ENCODE measurements at places on chromosomes 3 and 15. TPM values are rescaled to one million over a fixed set of nuclear protein-coding genes. Genes with fewer than 3 reads are reported as not detected.
A peak's percentile ranks its signal among the peaks of the same experiment; 100 is the strongest.

DNA sequence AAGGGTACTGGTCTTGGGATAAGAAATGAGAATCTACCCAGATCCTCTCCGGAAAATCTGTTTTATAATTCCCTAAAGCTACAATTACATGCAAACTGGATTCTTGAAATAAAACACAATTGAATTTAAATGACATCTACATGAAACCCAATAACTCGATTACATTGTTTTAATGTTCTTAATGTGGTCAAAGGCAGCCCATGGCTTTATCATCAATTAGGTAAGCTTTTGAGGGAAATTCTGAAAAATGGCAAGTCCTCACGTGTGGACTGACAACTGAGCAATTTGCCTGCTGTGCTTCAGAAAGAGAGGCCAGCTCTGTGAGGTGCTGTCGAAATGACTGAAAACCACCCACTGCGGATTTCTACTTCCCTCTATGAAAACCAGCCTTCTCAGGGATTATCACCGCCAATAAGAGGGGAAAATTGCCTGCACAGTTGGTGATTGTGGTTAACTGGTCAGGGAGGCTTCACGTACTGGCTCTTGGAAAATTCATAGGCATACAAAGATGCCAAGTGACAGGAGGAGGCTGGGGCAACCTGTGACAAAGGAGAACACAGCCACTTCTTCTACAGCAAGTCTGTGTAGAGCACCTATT, 200.8 kb upstream of the SLCO3A1 start:
- no peaks in the 10 kb centered on the region for H3K27me3 ChIP-seq
- no peak overlapping the region for H3K27ac ChIP-seq
- H3K4me1 ChIP-seq: no peaks in the 10 kb centered on the region
- no peak for DNase-seq
- H3K4me3 ChIP-seq: no peak overlapping the region

- H3K27me3 ChIP-seq: no peaks in the 10 kb centered on the region
- no peak overlapping the region for H3K27ac ChIP-seq
These were observed 259.2 kb downstream of the C3orf38 start for GRCh38 chr3:88408935-88409334.

GRCh38 chr3:100067589-100067988, 46.7 kb downstream of the FILIP1L start:
- DNase-seq: no peak
- H3K4me1 ChIP-seq: no peaks in the 10 kb centered on the region
- no peaks in the 10 kb centered on the region for H3K27me3 ChIP-seq
- H3K27ac ChIP-seq: no peak overlapping the region
- H3K4me3 ChIP-seq: no peak overlapping the region

DNA sequence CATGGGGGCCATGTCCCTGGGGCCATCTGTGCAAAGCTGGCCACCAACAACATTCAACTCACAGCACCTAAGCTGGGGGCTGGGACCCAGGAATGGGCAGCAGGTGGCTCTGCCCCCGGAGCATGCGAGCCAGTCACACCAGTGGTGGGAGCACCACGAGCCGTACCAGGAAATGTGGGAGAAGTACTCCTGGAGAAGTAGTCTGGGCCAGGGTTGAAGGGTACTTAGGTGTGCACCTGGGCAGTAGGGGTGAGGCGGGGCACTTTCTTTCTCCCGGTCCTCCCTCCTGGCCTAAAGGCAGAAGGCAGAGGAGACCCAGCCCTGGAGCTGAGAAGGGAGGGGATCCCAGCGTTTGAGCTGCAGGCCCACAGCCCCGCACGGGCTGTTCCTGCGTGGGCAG, 94.2 kb downstream of the PLXNA1 start:
- no peaks in the 10 kb centered on the region for H3K4me1 ChIP-seq
- no peak for DNase-seq
- no peak overlapping the region for H3K27ac ChIP-seq
- H3K27me3 ChIP-seq: peaks cover 54% of the 10 kb centered on the region
- H3K36me3 ChIP-seq: no peaks in the 10 kb centered on the region
- H3K4me3 ChIP-seq: no peak overlapping the region

DNA sequence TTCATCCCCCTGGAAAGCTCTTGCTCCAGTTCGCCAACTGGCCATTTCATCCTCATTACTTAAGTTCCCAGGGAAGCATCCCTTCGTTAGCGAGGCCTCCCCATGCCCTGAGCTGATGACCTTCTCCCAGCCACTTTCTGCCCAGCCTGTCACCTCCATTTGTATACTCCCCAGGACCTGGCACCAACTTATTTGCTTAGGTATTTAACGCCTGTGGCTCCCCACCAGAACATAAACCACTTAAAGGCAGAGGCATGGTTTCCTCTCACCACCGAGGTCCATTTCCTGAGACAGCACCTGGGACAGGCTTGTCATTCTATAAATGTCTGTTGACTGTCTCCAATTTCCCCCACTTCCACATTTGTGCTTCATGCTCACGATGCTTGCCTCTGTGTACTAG, 189.0 kb downstream of the ZNF621 start:
- H3K27me3 ChIP-seq: peaks cover 12% of the 10 kb centered on the region
- DNase-seq: no peak
- no peak overlapping the region for H3K27ac ChIP-seq
- no peak overlapping the region for H3K4me3 ChIP-seq

GRCh38 chr3:14352002-14352627, 50.3 kb upstream of the SLC6A6 start:
- no peak overlapping the region for H3K4me3 ChIP-seq
- no peaks in the 10 kb centered on the region for H3K4me1 ChIP-seq
- H3K36me3 ChIP-seq: no peaks in the 10 kb centered on the region

- DNase-seq: no peak
- H3K4me3 ChIP-seq: no peak overlapping the region
These were observed 426.5 kb upstream of the RASGRP1 start for GRCh38 chr15:38991126-38991525.

GRCh38 chr15:47395076-47395475, 322.2 kb upstream of the SEMA6D start:
- no peak overlapping the region for H3K27ac ChIP-seq
- no peak overlapping the region for H3K4me3 ChIP-seq
- H3K4me1 ChIP-seq: no peaks in the 10 kb centered on the region
- H3K36me3 ChIP-seq: no peaks in the 10 kb centered on the region
- no peak for DNase-seq

DNA sequence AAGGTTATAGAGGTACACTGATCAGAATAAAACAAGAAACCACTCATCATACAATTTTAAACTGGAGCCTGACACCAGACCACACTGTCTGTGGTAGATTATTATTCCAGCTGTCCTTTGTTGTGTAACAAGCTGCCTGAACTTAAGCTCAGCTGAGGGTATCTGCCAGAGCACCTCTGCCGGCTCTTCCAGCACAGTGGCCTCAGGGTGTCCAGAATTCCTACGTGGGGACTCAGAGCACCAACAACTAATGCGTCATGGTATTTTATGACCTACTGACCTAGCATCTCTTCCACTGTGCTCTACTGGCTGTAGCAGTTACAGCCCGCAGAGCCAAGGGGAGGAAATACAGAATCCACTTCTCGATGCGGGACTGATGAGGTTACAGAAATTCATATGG, 15.6 kb upstream of the RAF1 start:
- H3K4me3 ChIP-seq: no peak overlapping the region
- no peak overlapping the region for H3K27ac ChIP-seq
- no peaks in the 10 kb centered on the region for H3K27me3 ChIP-seq
- no peaks in the 10 kb centered on the region for H3K36me3 ChIP-seq

GRCh38 chr15:33100314-33100713, 94.2 kb downstream of the FMN1 start:
- no peaks in the 10 kb centered on the region for H3K36me3 ChIP-seq
- H3K27ac ChIP-seq: no peak overlapping the region
- DNase-seq: no peak

GRCh38 chr3:165191491-165191890, 4.7 kb downstream of the SLITRK3 start:
- no peak for DNase-seq
- peaks cover 10% of the 10 kb centered on the region for H3K36me3 ChIP-seq
- H3K27me3 ChIP-seq: peaks cover 27% of the 10 kb centered on the region
- peaks cover 11% of the 10 kb centered on the region for H3K4me1 ChIP-seq
- H3K4me3 ChIP-seq: no peak overlapping the region

- H3K27me3 ChIP-seq: no peaks in the 10 kb centered on the region
- no peak overlapping the region for H3K27ac ChIP-seq
- DNase-seq: no peak
- H3K36me3 ChIP-seq: no peaks in the 10 kb centered on the region
- no peak overlapping the region for H3K4me3 ChIP-seq
- H3K4me1 ChIP-seq: no peaks in the 10 kb centered on the region
These were observed 55.1 kb downstream of the MB21D2 start for GRCh38 chr3:192862408-192863090.

DNA sequence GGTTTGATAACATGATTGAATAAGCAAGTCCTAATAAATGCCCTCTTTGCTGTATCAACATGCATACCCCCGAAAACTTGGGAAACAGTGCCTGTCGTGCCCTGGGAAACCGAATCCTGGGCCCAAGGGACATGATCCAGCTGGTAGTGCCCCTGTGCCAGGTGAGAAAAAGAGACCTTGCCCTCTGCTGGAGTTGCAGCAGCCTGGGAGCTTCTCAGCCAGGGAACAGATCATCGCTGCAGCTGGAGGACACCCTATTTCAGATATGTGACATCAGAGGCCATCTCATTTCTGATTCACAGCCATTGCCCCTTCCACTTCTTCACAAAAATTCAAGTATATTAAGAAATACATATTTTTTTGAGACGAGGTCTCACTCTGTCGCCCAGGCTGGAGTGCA, 32.3 kb downstream of the STOML1 start:
- H3K36me3 ChIP-seq: peaks cover 17% of the 10 kb centered on the region
- no peak for DNase-seq
- H3K4me1 ChIP-seq: peaks cover 42% of the 10 kb centered on the region
- no peaks in the 10 kb centered on the region for H3K27me3 ChIP-seq
- H3K4me3 ChIP-seq: no peak overlapping the region
- no peak overlapping the region for H3K27ac ChIP-seq

DNA sequence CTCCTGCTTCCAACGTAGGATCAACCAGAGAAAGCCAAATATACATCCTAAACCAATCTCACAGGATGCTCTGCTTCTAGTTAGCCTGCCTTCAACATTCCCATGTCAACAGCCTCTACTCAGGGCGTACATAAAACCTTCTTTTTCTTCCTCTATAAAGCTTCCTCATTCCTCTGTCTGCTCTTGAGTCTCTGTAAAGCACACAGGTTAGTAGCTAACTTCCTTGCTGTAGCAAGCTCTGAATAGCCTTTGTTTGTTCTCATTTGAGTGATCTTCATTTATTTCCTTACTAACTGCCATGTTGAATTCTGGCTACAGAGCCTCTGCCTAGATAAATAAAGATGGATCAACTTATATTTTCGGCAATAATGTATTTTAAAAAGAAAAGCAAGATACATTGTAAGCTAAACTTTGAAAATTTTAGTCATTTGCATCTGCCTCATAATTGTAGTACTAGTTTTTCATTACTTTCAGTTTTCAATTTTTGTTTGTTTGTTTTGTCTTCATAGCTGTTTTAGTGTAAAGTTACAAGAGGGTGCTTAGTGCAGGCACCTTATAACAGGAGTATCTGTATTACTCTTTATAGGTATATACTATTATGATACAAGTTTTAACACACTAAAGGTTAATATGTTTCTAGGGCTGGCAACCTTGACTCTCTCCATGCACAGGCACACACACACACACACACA, 498.2 kb downstream of the PYDC2 start:
- H3K4me1 ChIP-seq: peaks cover 16% of the 10 kb centered on the region
- no peak for DNase-seq
- no peak overlapping the region for H3K4me3 ChIP-seq
- H3K27ac ChIP-seq: peak overlapping the region; percentile 11
- H3K27me3 ChIP-seq: no peaks in the 10 kb centered on the region

DNA sequence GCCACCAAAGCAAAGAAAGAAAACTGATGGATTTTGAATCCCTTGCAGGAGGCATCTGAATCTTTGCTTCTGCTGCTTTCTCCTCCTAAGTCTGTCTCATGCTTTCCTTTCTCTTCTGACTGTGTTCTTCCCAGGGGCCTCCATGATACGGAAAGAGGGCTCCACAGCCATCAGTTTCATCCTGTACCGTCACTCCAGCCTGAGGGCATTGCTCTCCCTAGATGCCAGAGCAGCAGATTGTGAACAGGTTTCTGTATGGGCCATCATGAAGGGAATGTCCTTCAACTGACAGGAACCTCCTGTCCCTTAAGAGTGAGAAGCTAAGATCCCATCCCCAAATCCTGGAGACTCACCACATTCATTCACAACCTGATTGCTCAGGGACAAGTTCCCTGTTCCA, 59.2 kb downstream of the KBTBD12 start:
- no peak overlapping the region for H3K27ac ChIP-seq
- no peak overlapping the region for H3K4me3 ChIP-seq
- no peaks in the 10 kb centered on the region for H3K36me3 ChIP-seq
- peaks cover 97% of the 10 kb centered on the region for H3K27me3 ChIP-seq

DNA sequence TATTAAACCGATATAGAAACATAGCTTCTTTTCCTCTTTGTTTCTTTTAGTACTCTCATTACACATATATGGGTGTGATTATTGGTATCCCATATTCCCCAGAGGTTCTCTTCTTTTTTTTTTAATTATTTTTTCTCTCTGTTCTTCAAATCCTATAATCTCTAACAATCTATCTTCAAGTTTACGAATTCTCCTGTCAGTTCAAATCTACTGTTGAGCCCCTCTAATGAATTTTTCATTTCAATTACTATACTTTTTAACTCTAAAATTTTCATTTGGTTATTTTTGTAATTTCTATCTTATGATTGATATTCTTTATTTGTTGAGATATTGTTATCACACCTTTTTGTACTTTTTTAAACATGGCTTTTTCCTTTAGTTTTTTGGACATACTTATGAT, 64.1 kb downstream of the RSL24D1 start:
- no peak overlapping the region for H3K4me3 ChIP-seq
- H3K27me3 ChIP-seq: peaks cover 19% of the 10 kb centered on the region
- no peak for DNase-seq
- H3K36me3 ChIP-seq: no peaks in the 10 kb centered on the region
- H3K27ac ChIP-seq: no peak overlapping the region

DNA sequence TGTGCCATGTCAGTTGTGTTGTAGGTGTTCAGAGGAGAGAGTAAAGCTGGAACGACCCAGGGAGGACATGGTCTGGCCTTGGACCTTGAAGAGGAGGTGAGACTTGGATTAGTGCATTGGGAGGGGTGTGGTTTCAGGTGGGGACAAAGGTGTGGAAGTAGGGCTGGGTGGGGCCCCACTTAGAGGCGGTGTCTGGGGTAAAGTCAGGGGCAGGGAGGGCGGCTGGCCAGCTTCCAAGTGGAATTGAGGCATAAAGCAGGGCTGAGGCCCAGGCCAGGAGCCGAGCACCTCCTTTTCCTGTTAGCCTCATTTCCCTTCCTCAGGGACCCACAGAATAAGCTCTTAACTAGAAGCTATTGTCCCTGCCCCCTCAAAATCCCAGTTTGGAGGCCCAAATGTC, 36.2 kb upstream of the FLNB start:
- peaks cover 41% of the 10 kb centered on the region for H3K4me1 ChIP-seq
- peaks cover 20% of the 10 kb centered on the region for H3K36me3 ChIP-seq
- DNase-seq: peak; percentile 63
- peak overlapping the region; percentile 82 for H3K27ac ChIP-seq
- peak overlapping the region; percentile 20 for H3K4me3 ChIP-seq

Gene CKMT1B
- total RNA-seq: 5.4 TPM

Gene CNTN4
- total RNA-seq: 1.6 TPM

Gene SELENOT
- 200 TPM for total RNA-seq

Gene KLHL40
- total RNA-seq: not detected

Gene CCR2
- total RNA-seq: not detected

Gene IQCF5
- total RNA-seq: not detected

Gene GHSR
- total RNA-seq: not detected

Gene GRAMD2A
- total RNA-seq: 0.95 TPM

Gene IGDCC3
- not detected for total RNA-seq

Gene SCN11A
- not detected for total RNA-seq

Gene MAGEL2
- not detected for total RNA-seq

Gene CEP97
- total RNA-seq: 6.4 TPM

Gene UROC1
- not detected for total RNA-seq

All from Calu3 (cell line).